Fibroblast of upper back skin (primary cell): ENCODE measurements at places on chromosomes 11 and 22.

DNA sequence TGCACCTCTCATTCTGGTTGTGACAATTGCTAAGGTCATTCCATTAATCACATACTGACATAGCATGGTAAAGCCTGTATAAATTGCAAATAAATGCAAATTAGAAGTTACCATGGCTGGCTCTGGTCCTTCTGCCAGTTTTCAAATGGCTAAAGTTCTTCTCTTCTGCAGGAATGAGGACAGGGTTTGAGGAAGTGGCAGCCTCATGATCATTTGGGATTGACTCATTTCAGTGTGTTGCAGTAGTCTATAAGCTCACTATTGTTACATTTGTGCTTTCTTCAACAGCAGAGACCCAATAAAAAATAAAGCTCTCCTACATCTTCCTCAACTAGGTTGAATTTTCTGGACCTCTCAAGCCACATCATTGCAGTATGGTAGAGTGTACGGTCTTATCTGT is 60.3 kb downstream of the NECTIN1 start:
- no peak for DNase-seq

DNA sequence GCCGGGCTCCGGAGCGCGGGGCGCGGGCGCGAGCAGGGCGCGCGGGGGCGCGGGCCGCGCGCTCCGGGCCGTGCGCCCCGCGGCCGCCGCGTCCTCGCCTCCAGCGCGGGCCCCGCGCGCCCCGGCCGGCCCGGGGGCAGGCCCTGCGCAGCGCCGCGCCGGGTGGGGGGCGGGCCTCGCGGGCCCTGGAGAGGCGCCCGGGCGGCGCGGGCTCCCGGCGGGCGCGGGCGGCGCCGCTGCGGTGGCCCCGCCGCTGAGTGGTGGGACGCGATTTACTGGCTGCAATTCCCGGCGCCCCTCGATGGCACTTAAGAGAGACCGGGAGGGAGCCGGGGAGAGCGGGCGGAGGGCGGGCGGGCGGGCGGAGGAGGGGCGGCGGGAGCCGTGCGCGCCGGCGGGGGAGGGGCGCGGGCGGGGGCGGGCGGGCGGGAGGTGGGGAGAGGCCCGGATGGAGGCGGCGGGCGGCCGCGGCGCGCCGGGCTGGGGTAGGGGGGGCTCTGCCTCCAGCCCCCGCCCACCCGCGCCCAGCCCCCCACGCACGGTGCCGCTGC is 73.2 kb upstream of the TCF20 start:
- DNase-seq: peak; percentile 23

- DNase-seq: no peak
These were observed 3.9 kb downstream of the TNNT3 start for GRCh38 chr11:1923201-1923956.

GRCh38 chr11:32891657-32892354 is 805 bp upstream of the QSER1 start:
- DNase-seq: peak; percentile 34

DNA sequence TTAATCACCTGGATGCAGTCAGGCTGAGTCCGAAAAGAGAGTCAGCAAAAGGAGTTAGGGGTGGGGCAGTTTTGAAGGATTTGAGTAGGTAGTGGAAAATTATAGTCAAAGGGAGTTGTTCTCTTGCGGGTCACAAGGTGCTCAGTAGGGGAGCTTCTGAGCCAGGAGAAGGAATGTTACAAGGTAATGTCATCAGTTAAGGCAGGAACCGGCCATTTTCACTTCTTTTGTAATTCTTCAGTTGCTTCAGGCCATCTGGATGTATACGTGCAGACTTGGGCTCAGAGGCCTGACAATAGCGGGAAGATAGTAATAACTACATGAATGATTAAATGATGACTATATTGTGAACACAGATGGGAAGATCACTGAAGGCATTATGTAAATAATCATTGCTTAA is 6.2 kb downstream of the SC5D start:
- no peak for DNase-seq
